Glomerular endothelial cell (primary cell): ENCODE measurements at places on chromosomes 2 and 18. TPM values are rescaled to one million over a fixed set of nuclear protein-coding genes. Genes with fewer than 3 reads are reported as not detected.

DNA sequence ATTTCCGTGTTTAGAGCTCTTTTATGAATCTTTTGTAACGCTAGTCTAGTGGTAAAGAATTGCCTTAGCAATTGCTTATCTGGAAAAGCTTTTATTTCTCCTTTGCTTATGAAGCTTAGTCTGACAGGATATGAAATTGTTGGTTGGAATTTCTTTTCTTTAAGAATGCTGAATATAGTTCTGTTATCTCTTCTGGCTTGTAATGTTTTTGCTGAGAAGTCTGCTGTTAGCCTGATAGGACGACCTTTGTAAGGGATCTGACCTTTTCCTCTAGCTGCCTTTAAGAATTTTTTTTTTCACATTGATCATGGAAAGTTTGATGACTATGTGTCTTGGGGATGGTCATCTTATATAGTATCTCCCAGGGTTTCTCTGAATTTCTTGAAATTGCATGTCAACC, 101.1 kb downstream of the TRABD2A start:
- DNase-seq = no peak

Gene KDM3A
- total RNA-seq = 19.8 and 31.7 TPM in 2 replicates

DNA sequence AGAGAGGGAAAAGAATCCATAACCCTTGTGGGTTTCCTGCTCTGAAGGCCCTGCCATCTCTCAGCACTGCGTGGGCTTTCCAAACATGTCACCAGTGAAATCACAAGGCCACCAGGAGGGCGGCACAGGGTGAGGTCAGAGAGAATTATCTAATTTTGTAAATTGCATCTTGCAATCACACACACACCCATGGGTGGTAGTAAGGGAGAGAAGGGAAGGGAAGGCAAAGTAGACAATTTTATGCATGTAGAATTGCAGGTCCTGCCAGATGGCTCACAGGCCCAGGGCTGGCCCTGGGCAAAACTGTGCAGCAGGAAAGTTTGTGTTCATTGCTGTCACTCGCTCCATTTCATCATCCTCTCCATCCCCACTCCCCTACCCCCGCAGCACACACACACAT, 21.0 kb upstream of the ZBTB7C start:
- DNase-seq = no peak

DNA sequence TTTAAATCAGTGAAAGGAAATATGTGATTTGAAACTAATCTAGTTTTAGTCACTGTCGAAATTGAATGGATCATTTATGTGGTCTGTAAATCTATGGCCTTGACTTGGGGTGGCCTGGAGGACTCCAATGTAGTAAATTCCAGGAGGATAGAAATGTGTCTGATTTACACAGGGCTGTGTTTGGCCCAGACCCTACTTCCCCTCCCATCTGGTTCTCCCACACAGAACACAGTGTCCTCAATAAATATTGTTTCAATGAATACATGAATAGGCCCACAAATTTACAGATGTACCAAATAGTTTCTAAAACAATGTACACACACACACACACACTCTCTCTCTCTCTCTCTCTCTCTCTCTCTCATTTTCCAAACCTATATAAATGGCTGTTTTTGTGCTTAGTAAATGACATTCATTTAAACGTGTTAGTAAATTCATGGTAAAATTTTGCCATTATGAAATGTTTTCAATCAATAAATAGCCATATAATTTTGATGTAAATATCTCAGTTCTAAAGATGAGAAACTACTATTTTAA, 1.9 kb downstream of the CCDC68 start:
- DNase-seq = no peak

GRCh38 chr2:183027443-183027842, 10.8 kb downstream of the NCKAP1 start:
- DNase-seq = no peak

DNA sequence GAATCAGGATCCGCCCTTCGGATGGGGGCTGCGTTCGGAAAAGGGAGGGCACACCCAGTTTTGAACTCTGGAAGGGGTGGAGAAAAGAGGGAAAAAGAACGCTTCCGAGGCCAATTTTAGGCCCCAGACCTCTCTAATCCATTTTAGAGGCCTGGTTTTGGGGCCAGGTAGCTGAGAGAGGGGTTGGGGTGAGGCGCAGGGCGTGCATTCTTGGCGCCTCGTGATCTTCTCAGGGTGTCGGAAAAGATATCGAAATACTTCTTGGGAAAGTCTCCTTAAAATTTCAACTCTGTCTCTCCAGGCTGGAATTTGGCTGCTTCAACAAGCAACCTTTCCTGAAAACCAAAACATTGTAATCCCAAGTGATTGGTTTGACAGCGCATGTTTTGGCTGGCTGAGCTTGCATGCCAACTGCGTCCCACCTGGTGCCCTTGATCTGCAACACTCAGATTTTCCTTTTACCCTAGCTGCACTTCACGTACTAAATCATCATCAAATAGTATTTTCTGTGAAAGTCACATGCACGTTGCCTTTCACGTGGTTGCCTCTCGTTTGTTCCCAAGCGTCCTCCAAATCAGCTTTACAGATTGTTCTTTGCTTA, 864 bp upstream of the XPO1 start:
- DNase-seq = no peak

DNA sequence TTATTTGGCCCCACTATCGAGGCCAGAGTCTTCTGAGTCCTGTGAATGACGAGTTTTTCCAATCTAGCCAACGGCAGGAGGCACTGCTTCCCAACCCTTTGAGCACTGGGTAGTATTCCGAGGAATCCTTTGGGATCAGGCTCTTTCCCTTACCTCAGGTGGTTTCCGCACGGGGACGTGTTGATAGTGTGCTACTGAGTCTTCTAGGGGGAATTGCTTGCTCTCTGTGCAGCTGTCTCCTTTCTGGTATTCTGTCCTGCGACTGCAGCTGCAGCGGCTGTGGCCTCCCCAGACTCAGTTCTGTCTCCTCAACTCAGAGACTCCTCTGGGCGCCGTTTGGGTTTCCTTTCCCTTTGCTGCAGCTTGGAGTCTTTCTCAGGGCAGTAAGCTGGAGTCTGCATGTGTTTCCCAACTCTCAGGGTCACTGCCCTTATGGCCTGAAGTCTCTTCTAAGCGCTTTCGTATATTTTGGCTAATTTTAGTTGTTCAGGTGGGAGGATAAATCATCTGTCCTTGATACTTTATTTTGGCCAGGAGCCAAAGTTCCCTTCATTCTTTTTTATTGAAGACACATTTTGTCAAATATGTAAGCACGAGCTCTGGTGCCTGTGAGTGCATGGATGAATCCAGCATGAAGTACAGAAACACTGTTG, 118.4 kb downstream of the MAP4K4 start:
- DNase-seq = no peak

DNA sequence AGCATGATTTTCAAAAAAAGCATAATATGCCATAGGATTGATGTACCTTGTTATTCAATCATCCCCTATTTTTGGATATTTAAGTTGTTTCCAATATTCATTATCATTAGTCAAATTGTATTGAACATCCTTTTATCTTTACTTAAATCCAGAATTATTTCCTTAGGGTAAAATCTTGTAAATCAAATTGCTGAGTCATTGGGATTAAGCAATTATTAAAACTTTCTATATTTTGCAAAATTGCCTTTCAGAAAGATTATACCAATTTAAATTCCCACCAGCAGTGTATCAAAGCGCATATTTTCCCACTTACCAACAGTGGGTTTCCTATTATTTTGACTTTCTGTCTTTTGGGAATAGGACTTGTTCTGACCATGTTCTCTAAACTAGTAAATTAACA, 159.3 kb downstream of the SS18 start:
- DNase-seq = no peak

DNA sequence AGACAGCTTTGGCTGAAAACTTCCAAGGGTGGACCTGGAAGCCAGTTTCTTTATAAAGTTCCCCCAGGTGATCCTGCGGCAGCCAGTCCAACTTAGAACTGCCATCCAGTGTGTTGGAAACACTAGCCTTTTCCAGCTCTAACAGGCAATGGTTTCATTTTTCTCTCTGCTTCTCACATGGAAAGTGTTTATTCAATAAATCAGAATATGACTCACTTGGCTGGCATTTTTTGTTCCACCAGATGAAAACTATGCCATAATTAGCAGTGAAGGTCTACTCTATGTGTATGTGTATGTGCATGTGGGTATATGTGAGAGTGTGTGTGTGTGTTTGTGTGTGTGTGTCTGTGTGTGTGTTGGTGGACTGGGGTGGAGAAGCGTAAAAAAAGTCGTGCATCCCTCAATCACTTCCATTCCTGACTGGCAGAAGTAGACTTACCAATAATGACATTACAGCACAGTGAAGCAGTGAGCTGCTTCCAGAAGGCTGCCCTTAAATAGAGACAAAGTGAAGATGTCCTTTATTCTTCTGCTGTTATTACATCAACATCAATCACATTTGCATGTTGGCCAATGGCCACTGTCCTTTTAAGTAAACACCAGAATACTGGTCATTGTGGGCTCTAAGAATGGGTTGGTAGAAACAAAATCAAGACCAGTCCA, 90.9 kb upstream of the SETBP1 start:
- no peak for DNase-seq

DNA sequence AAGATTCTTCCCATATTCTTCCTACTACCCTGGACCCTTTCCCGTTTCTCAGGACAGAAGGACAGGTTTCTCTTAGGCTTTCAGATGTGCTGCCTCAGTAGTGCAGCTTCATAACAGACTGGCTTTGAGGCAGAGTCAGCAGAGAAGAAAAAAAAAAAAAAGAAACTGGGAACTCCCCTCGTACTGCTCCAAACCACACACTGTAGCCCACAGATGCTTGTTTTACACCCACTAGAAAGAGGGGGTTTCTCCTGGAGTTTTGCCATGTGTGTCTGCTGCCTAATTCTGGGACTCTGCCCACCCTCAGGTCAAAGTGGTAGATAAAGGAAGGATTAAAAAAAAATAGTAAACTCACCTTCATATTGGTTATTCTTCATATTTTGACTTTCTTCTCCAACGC, 95.9 kb downstream of the NCOA1 start:
- no peak for DNase-seq

- no peak for DNase-seq
Observed at GRCh38 chr18:48202006-48202348, 207.2 kb downstream of the ZBTB7C start.

GRCh38 chr2:130842770-130843169, 6.1 kb downstream of the ARHGEF4 start:
- DNase-seq = no peak

GRCh38 chr2:205739620-205740019, 57.3 kb downstream of the NRP2 start:
- no peak for DNase-seq

GRCh38 chr2:15313657-15314056, 247.5 kb downstream of the NBAS start:
- DNase-seq = no peak

GRCh38 chr2:152716805-152717227, 445 bp downstream of the PRPF40A start:
- no peak for DNase-seq

GRCh38 chr2:140893685-140894084, 1237.1 kb downstream of the LRP1B start:
- DNase-seq = no peak

DNA sequence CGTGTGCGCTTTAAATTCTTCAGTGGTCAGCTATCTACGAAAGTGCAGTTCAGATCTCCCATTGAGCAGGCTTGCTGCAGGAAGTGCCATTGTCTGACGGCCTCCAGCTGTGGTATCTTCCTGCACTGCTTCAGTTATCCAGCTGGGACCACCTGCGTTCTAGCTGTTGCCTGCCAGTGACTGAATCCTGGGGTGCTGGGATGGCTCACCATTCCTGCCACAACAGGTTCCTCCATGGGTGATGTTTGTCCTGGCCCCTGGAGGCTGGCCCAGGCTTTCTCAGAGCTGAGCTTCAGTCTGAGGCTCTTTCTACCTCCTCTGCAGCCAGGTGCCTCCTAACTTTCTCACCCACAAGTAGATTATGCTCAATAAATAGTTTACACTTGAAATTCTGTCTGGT, 498.5 kb upstream of the HS6ST1 start:
- DNase-seq = no peak

DNA sequence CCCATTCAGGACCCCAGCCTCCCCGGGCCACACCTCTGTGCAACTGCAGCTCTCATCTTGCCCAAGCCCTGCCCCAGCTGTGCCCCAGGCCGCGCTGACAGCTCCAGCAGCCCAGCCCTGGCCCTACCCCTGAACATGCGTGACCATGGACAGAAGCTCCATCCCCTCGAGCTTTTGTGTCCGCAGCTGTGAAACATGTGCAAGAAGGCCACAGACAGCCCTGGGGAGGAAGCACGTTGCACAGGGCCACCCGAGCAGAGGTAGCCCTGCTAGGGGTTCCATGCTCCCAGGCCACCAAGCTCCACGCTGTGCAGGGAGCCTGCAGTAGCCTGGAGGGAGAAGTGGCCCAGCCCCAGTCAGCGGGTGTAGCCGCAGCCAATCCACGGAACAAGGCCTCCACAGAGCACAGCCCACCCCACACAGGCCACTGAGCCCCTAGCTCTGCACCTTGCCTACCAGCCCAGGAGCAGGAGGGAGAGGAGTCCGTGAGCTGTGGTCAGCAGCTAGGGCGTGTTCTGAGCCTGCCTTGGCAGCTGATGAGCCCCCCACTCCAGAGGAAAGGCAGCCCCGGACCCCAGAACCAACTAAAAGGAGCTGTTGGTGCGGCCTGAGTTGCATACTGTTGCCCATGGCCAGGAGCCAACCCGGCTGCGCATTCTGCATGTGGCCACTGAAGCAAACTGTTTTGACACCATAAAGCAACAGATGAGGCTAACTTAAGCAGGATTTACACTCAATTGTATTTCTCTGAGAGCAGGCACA, 184.0 kb downstream of the SEPTIN10 start:
- no peak for DNase-seq

GRCh38 chr2:240816584-240817495, 3.2 kb downstream of the KIF1A start:
- no peak for DNase-seq

Gene ELOA2
- total RNA-seq = not detected in 2 replicates

- no peak for DNase-seq
Observed at GRCh38 chr2:67465623-67466022, 68.5 kb downstream of the ETAA1 start.

DNA sequence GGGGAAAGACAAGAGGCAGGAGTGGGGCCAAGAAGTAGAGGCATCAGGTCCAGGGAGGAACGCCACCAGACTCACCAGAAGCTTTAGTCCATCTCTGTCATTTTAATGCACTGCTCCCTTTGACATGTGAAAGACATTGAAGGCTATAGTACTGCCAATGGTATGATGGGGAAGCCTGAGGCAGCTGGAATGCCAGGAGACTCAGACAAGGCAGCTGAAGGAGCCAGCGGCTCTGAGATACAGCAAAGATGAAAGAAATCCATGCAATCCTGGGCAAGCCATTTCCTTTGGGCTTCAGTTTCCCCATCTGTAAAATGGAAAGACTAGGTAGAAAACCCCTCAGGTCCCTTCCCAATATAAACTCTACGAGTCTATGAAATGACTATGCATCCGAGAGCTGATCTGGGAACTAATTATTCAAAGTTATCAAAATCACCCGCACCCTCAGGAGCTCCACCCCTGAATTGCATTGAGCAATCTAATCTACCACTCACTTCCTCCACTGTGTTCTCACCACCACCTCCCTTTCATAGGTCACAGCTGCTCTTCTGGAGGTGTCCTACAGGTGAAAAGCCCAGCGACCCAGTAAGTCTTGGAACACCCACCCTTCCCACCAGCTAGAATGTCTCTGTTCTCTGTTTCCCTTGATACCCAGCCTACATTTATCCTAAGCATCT, 3.1 kb downstream of the CXCR2 start:
- no peak for DNase-seq

Gene GEN1
- total RNA-seq = 2.9 and 16.4 TPM in 2 replicates

Gene RNF125
- 1.6 and 3.4 TPM in 2 replicates for total RNA-seq
